ENCODE measurements at places on chromosomes 7 and 10.

DNA sequence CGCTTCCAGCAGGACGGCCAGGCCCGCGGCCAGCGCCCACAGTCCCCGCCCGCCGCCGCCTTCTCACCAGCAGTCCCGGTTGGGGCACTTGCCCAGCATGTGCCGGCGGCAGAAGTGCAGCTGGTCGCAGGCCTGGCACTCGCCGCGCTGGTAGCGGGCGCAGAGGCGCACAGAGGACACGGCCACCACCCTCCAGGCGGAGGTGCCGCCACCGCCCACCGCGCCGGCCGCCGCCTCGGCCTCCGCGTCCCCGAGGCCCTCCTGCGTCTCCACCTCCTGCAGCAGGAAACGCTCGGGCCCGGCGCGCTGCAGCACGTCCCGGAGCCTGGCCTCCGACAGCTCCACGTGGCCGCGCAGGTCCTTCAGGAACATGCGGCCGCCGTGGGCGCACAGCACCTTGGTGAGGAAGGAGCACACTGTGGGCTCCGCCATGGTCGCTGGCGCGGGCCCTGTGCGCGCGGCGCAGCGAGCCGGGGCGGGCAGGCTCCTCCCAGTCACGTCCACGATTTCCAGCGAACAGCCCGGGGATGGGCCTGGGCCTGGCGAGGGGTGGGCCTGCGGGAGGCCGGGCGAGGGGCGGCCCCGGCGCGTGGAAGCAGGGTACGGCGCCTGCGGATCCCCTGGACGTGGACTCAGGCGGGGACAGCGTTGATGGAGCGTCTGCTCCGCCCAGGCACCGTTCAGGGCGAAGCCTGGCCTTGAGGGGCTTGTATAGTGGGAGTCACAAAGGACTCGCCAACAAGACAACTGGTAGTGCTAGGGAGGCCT, at the start of gene ZC3HAV1L:
ZC3HAV1L (minus strand) TSS at position 457 of the 768 bp plus-strand sequence; CDS start at position 432, 25 bp downstream.
- peak; percentile 19 for DNase-seq

- DNase-seq, result no peak
Measured at GRCh38 chr10:7789390-7789789, 1.4 kb downstream of the ATP5F1C start.

DNA sequence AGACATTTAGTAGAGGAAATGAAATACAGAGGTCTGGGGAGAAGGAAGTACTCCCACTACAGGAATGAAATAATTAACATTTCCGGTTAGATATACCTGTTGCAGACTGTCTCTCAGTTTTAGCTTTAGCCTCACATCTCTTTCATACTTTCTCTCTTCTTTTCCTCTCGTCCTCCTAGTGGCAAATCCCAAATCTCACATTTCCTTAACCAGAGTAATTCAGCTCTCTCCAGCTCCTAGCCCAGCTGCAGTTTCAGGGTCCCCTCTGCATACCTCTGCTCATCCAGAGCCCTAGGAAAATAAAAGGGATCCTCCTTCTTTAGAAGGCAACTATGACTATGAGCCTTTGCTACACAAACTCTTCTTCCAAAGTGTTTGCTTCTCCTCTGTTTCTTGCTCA, 643.2 kb downstream of the PHTF2 start:
- DNase-seq, result no peak

GRCh38 chr10:96511044-96511945, 2.4 kb downstream of the TLL2 start:
- no peak for DNase-seq

DNA sequence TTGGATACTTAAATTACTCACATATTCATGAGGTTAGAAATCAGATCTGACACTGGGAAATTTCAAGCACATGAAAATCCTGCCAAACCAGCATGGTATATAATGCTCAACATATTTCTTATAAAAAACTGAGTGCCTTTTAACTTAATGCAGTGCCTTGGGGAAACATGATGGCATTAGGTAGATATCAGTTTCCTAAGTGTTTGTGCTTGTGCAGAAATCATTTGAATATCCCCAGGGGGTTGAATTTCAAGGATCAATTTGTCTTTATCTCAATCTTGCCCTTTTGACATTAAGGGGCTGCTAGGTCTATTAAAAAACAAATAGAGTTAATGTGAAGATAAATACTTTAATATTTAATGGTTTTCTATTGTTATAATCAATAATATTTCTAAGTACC, 396.3 kb downstream of the SORCS1 start:
- no peak for DNase-seq

DNA sequence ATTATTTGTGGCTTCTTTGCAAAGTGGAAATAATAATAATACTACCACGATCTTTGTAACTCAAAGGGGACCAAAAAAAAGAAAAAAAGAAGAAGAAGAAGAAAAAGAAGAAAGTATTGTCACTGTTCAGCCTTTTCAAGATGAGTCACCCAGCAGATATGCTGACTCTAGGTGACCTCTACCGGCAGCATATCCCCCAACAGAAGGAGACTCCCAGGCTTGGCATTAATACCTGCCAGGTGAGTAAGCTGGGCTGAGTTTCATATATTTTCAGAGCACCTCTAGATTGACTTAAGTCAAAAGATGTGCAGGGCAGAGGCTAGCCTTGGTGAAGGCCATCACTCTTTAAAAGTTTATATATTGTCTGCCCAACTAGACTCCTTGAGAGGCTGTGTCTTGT, 30.4 kb upstream of the GPR26 start:
- no peak for DNase-seq

GRCh38 chr10:133225707-133226191, 4.3 kb upstream of the UTF1 start:
- DNase-seq, result no peak

- DNase-seq, result no peak
Measured at GRCh38 chr7:100190048-100190711, 12.5 kb downstream of the STAG3 start.

GRCh38 chr7:26183545-26184280, 16.8 kb downstream of the HNRNPA2B1 start:
- DNase-seq, result no peak

- DNase-seq, result no peak
Measured at GRCh38 chr7:149830997-149831740, 7.0 kb upstream of the ZNF862 start.

DNA sequence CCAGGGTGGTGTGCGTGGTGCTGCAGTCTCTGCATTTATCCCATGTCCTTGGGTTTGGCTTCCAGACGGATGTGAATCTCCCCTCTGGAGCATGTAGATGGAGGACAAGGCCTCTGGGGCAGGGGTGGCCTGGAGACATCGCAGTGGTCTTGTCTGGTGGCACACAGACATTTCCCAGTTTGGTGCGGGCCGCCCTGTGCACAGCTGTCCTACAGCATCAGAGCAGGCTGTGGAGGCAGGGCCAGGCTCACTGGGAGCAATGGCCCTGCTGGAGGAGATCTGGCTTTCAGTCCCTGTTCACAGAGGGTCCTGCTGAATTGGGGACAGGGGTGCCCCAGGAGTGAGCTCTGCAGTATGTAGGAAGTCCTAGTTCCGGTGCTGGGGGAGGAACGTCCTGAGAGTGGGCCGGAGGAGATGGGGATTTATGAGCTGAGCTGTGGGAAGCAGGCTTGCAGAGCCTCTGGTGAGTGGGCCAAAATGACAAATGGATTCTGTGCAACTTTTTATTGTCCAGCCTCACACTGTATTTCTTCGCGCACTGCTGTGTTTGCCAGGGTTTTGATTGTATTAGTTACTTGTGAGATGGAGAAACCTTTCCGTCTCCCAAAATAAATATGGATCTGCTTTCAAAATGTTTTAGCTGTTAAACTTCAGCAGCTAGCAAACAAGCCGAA, 40.3 kb downstream of the MGMT start:
- no peak for DNase-seq

DNA sequence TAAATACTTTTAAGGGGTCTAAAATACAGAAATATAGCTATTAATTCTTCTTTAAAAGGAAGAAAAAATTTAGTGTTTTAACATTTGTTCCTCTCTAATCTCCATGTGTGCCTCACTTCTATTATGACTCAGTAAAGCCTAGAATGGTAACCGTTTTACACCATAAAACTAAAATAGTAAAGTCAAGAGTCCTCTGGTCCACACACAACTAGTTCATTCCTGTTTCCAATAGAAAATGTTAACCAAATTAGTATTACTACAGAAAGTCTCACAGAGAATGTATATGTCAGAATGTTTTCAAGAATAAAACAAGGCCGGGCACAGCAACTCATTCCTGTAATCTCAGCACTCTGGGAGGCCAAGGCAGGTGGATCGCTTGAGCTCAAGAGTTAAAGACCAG, 55.8 kb downstream of the CNOT4 start:
- no peak for DNase-seq

DNA sequence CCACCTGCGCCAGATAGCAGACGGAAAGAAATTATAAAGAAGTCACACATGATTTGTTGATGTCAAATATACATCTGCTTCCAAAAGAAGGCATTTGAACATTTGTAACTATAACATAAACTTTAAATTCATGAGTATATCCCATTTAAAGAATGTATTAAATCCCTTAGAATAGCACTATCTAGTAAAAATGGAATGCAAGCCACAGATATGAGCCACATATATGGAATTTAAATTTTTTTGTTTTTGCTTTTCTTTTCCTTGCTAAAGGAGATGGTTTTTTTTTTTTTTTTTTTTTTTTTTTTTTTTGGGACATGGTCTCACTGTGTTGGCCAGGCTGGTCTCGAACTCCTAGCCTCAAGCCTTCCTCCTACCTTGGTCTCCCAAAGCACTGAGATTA, 730.8 kb downstream of the PHTF2 start:
- no peak for DNase-seq

GRCh38 chr7:143372070-143372469, 9.1 kb upstream of the ZYX start:
- DNase-seq, result no peak

GRCh38 chr7:122577449-122578003, 121.4 kb downstream of the RNF133 start:
- DNase-seq, result no peak

DNA sequence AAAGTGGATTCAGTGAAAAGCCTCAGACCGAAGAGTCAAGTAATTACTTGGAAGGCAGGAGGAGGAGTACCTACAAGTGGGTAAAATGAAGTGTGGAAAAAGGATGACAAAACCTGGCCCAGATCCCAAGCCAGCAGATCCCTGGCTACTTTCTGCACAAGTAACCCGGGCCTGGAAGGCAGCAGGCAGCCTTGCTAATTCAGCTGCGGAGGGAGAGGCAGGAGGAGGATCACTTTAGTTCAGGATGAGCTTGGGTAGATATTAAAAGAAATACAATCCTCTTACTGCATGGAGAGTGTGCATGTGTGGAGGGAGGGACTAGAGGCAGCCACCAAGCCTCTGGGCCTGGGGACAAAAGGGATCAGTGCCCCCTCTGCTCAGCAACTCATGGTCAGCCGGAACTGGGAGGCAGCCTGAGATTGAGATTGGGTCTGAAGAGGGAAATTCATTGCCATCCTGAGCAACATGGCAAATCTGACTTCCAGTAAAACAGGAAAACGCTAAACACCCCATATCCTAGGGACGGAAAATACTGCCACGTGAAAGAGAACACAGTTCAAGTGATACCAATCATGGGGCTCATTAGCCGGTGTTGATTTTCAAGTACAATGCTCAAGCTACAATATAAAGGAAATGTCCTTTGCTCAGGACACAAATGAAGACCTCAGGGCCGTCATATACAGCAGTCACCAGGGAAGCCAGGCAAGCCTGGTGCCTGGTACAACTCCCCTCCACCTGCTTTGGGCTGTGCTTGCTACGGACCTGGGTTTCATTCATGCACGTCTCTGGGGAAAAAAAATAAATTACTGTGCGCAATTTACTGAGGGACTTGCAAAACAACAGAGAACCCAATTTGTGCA, 1.3 kb downstream of the AMPH start:
- no peak for DNase-seq

DNA sequence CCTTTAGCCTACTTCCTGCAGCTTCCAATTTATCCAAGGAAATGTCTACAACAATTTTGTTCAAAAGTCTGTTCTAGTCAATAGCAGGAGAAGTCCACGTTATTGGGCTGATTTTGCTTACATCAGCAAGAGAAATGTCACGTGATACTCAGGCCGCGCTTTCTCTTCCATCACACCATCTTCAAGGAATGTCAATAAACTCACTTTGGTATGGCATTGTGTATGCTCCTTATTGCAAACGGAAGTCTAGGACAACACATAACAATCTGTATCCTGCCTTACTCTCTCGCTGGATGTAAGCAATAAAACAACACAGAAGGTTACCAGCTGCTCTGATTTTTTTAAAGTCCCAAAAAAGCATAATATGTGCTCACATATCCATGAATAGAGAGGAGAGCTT, 17.1 kb upstream of the STK17A start:
- no peak for DNase-seq

- no peak for DNase-seq
Measured at GRCh38 chr10:88115407-88115806, 252.0 kb downstream of the PTEN start.

- no peak for DNase-seq
Measured at GRCh38 chr7:92612501-92612900, 22.3 kb upstream of the FAM133B start.

DNA sequence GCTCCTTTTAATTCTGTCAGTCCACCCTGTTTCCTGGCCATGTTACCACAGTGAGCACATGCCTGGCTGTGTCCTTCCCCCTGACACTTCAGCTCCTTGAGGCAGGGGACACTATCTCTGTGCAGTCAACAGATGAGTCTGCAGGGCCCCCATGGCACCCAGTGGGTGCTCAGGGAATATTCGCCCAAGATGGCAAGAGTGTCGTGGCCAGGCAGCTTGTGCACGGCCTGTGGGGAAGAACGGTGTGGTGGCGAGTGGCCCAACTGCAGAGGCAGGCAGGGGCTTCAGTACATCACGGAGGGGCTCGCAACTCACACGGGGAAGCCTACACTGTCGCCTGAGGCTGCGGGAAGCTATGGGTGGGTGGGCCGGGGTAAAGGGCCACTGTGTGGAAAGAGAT, 91.1 kb downstream of the TRRAP start:
- no peak for DNase-seq

DNA sequence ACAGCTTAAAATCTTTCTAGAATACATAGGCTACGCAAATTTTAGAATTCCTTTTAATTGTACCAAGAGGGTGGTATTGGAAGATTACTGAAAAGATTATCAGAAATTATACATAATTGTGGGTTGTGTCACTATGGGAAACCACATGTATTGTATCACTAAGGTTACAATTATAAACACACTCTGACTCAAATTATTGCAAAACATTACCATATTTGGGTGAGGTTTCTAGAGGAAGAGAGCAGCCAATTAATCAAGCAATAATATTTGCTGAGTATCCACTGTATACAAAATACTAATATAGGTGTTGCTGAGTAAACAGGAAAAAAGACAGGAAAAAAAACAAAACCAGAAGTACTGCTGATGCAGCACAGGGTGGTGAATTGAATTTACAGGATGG, 3.1 kb upstream of the CAPZA2 start:
- DNase-seq, result no peak

GRCh38 chr10:10826125-10826524, 191.5 kb upstream of the CELF2 start:
- DNase-seq, result no peak

GRCh38 chr10:122112021-122112616, 123.2 kb downstream of the TACC2 start:
- no peak for DNase-seq

- no peak for DNase-seq
Measured at GRCh38 chr7:101690061-101690460, 61.0 kb upstream of the MYL10 start.

GRCh38 chr10:4526311-4526731, 299.7 kb upstream of the AKR1E2 start:
- DNase-seq, result no peak

- DNase-seq, result no peak
Measured at GRCh38 chr7:141263983-141264382, 190.1 kb downstream of the TMEM178B start.
